Esophagus squamous epithelium (tissue), 5 donors: ENCODE measurements at places on chromosomes 3 and 15.

GRCh38 chr3:107994956-107995715, 95.7 kb downstream of the CD47 start:
- no peak for DNase-seq

DNA sequence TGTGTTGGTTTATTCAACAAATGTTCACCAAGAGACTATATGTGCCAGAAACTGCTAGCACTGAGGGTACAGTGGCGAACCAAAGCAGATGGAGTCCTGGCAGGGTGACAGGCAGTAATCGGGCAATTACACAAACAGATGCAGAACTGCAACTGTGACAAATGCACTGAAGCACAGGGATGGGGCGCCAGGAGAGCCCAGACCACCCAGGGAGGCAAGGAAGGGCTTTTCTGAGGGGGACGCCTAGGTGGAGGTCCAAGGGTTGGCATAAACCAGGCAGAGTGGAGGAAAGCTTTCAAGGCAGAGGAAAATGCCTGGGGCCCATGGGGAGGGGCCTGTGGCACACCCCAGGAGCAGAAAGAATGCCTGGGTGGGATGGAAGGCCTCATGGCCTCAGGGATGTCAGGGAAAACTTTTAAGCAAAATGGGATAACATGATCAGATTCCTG, 5.5 kb downstream of the DIS3L start:
- no peak for DNase-seq

GRCh38 chr15:85639752-85640381, 154.9 kb downstream of the KLHL25 start:
- no peak for DNase-seq

GRCh38 chr3:41933154-41933676, 28.7 kb downstream of the ULK4 start:
- DNase-seq: no peak

DNA sequence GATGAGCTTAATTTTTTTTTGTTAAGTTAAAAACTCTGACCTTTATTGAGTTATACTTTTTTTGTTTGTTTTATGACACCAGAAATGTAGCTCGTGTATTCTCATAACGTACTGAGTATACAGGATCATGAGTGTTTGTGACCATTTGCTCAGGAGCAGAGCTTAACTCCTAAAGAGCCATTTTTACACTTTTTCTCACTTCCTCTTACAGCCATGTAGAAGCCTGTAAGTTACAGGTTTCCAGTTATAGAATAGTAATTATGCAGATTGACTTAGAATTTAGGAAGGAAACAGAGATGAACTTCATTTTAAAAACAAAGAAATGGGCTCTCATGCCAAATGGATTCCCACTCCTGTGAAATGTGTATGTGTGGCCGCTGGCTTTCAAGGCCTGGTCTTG, 151.7 kb downstream of the MCTP2 start:
- no peak for DNase-seq

DNA sequence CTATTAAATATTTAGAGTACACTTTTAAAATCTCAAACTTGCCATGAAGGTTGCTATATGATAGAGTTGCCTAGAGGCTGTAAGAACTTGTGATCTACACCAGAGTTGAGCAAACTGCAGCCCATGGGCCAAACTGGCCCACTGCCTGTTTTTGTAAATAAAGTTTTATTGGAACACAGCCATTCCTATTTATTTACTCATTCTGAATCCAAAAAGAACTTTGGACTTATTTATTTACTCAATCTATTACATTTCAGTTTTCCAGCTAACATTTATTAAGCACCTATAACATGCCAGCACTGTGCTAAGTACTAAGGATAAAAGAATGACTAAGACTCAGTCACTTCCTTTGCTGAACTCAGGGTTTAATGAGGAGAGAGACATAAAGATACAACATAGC, 403.6 kb downstream of the ERC2 start:
- DNase-seq: no peak

- DNase-seq: no peak
Observed at GRCh38 chr3:55661141-55661540, 174.0 kb upstream of the WNT5A start.

DNA sequence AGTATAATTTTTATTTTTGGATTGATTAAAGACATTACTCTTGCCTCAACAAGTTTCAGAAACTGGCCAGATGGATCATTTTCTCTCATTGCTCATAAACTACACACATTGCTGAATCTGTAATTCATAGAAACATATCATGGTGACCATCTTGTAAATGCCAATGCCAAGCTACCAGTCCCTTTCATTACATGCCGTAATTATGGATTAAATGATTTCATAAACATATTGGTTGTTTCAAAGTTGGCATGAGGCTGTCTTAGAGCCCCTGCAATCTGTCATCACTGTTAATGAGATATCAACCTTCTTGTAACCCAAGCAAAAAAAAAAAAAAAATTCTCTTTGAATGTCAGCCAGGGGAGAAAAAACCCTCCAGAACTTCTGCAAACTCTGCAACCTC, 112.2 kb downstream of the DCLK3 start:
- no peak for DNase-seq

GRCh38 chr3:184663356-184663755, 48.5 kb downstream of the MAGEF1 start:
- no peak for DNase-seq

DNA sequence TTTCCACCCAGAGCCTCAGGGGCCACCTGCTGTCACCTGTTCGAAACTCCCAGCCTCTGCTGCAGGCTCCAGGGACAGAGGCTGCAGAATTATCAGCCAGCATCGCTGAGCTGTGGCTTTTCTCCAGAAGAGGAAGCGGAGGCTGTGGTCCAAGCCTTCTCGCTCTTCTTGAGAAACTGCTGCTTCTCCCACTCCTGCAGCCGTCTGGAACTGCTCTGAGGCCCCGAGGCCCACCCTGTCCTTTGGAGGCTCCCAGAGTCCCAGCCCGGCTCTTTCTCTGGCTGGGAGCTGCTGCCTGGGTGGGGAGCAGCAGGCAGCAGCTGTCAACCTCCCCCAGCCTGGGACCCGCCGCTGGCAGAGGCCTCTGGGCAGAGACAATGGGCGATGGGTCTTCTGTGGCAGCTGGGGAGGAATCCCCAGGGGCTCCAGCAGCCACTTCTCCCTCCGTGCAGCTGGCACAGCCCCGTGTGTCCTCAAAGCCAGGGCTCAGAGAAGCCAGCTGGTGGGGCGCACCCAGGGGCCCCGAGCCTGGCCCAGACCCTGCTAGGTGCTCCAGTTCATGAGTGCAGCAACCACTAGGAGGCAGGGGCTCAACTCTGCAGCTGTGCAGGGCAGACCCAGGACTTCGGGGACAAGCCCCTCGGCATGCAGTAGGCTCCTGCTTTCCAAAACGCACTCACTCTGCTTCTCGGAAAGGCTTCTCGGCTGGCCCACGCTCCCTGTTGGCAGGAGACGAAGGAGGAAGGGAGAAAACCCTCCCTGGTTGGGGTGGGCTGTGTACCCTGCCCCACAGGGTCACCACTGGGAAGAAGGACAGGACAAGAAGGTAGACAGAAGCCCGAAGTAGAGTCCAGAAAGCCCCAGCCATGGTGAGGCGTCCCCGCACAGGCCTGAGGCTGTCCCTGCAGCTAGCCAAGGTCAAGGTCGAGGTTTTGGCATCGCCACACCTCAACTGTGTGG, 49.9 kb upstream of the FURIN start:
- DNase-seq: no peak

DNA sequence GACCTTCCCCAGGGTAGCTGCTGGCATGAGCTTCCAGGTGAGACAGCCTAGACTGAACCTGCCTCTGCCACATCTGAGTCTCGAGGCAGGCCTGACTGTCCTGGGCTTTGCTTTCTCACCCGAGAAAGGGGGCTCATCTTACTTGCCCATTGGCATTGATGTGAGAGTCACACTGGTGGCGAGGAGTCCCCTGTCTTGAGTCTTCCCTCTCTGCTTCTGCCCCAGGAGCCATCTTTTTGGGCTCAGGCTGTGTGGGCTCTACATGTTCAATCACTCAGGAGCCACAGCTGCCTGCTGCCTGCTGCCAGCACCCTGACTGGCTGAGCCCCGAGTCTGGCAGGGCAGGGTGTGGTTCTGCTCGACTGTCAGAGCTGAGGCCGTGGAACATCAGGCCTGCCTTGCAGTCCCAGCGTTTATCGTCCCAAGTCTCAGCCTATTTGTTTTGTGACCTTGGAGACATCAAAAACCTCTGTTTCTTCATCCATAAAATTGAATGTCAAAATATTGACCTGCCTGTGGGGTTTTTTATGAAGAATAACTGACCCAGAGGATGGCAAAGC, 132.5 kb downstream of the DNAJB8 start:
- DNase-seq: no peak

GRCh38 chr3:104244680-104245220, 1122.0 kb upstream of the ALCAM start:
- no peak for DNase-seq

- DNase-seq: no peak
Observed at GRCh38 chr15:82999905-83000671, 11.4 kb downstream of the C15orf40 start.

DNA sequence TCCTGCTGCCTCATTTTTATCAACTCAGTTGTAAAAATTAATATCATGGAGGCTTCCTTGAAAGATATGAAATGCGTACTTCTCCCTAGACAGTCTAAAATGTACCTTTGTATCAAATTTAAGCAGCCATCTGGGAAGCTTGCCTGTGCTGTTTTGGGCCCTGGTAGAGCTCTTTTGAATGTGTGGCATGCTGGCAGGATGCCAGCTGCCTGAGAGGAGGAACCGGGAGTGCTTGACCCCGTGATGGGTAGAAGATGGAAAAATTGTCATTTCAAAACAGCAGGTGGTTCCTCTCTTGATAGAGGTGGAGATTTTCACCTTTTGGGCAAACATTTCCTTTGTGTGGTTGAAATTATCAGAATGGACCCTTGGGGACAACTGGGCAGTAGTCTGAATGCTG, 245.3 kb downstream of the RPLP1 start:
- DNase-seq: no peak

GRCh38 chr3:161500068-161500796, 3.6 kb downstream of the OTOL1 start:
- no peak for DNase-seq

DNA sequence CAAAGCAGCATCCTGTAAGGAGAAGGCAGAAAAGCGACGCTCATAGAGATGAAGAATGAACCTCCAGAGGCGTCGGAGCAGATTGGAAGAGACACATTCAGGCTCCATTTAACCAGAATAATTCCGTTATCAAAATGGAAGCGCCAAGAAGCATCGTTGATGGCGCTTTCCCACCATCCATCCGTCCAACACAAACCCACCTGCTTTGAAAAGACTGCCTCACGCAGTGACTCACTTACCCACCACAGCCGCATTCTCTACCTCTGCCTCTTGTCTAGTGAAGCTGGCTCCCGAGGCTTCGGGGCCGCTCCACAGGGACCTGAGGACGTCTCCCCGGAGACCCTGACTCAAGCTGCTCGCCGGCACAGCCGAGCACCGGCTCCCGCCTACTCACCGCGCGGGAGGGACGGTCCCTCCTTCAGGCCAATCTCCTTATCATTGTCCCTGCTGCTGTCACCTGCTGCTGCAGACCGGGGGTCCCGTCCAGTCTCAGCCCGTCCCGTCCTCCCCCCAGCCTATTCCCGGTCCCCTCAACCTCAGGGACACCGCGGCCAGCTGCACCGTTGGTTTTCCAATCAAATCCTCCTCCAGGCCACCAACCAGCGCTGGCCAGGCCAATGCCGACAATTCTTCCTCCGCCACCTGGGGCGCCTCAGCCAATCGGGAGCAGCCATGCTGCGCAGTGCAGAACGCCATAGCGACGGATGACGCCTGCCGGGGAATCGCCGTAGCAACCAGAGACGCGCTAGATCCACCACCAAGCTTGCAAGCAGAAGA, at the start of gene NEK10:
NEK10 (minus strand) TSS at position 553 of the 777 bp plus-strand sequence. CDS start 16,501 bp downstream, outside the sequence.
- DNase-seq: peak; percentile 55

DNA sequence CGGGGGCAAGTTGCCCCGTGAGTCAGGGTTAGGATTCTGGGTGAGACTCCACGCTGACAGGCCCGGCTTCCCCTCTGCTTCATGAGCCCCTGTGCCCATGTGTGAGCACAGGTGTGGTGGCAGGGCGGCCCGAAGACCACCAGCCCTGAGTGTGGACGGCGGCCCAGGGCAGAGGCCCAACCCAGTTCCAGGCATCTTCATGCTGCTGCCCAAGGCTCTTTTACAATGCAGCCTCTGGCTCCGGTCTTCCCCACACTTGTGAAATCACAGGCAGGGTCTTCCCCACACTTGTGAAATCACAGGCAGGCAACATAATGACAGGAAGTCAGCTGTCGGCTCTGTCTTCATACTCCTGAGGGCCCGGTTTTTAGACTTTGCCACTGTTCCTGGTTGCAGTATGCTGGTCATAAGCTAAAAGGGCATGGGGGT, 78.8 kb downstream of the AAGAB start:
- DNase-seq: no peak
